ENCODE measurements at places on chromosomes 1 and 21.

- no peak for DNase-seq
Observed at GRCh38 chr1:16402742-16403141, 34.5 kb downstream of the SPATA21 start.

GRCh38 chr21:37041706-37042271 is 31.1 kb downstream of the PIGP start:
- no peak for DNase-seq

GRCh38 chr1:195697130-195697529 is 911.1 kb downstream of the KCNT2 start:
- no peak for DNase-seq

- no peak for DNase-seq
Observed at GRCh38 chr1:36203554-36204346, 20.5 kb upstream of the THRAP3 start.

DNA sequence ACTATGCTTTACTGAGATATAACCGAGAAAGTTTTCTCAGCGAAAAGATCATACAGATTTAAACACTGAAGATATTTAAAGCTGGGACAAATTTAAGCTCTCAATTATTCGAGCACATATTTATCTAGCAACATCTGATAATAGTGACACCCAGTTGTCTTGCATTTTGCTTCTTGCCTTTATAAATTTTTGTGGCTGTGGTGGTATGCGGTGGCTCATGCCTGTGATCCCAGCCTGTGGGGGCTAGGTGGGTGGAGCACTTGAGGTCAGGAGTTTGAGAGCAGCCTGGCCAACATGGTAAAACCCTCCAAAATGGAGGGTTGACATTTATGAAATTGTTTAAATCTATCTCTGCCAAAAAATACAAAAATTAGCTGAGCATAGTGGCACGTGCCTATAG is 312.2 kb downstream of the SPATA17 start:
- DNase-seq, result no peak

- no peak for DNase-seq
Observed at GRCh38 chr1:88877382-88877825, 14.0 kb downstream of the GTF2B start.

- DNase-seq, result no peak
Observed at GRCh38 chr1:247089616-247090375, 11.2 kb upstream of the ZNF670 start.

DNA sequence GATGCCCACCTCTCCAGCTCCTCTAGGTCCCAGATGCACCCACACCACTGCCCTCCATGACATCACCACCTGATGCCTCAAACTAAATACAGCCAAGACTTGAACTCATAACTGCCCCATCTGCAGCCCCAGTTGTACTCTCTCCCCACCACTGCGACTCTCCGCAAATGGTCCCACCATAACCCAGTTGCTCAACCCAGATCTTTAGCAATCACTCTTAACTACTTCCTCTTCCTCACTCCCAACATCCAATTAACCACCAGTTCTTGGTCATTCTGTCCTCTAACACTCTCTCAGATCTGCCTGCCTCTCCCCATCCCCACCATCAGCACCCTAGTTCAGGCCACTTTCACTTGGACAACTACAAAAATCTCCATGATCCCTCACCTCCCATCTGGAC is 36.8 kb upstream of the PLA2G2C start:
- DNase-seq, result no peak

- DNase-seq, result no peak
Observed at GRCh38 chr1:10734962-10735544, 61.4 kb downstream of the CASZ1 start.

- no peak for DNase-seq
Observed at GRCh38 chr1:172700556-172700955, 41.7 kb downstream of the FASLG start.

GRCh38 chr1:19204446-19205266 is 5.4 kb downstream of the UBR4 start:
- DNase-seq, result no peak

- no peak for DNase-seq
Observed at GRCh38 chr1:207619871-207620542, 24.9 kb upstream of the CR1L start.

DNA sequence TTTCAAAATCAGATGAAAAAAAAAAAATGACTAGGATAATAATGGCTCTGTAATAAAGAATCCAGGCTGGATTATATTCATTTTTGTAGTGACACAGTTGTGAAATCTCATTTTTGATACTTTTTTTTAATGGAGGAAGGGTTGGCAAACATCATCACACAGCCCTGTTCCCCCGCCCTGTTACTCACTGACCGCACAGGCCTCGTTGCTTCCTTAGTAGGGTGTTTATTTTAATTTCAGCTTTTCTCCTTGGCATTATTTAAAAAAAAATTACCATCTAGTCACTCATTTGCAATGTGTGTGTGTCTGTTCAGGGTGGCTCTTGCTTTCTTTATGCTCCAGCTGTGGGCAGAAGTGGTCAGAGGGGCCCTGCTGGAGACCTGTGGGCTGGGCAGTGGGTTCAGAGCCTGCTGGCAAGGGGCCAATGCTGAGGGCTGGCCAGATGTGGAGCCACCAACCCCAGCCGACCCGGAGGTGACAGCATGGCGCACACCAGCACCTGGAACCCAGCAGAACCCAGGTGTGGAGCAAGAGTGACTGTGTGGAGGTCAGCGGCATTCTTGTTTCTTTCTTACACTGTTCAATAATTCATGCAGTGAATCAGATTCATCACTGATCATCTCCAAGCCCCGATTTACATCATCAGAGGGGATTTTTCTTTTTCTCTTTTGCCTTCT is 44.6 kb downstream of the ZSCAN20 start:
- no peak for DNase-seq

DNA sequence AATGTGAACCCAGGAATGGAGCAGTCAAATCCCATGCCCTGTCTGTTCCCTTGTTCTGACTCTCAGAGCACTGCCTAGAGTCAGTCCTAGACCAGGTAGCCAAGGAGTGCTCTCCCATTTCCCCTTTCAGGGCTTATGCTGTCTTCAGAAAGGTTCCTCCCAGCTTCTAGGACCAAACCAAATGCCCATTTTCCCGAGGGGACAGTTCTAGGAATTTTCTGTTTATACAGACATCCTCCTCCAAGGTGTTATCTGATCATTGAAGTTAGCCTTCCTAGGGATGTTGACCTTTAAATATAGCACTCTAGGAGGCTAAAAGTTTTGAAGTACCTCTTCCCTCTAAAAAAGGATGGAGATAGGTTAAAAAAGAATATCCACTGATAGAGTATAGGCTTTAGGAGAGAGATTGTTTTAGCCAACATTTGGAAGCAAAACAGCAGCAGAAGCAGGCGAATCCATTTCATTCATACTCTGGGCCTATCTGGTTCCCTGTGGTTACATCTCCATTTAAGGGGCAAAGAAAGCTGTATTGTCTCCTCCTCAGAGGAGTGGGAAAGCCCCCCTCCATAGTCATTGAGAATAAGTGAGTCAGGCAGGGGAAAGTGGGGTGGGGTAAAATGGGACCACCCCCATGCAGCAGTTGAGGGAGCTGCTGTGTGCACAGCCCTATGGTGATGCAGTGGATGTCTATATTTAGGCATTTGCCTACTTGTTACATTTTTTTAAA is 126.5 kb downstream of the SPATA46 start:
- no peak for DNase-seq

DNA sequence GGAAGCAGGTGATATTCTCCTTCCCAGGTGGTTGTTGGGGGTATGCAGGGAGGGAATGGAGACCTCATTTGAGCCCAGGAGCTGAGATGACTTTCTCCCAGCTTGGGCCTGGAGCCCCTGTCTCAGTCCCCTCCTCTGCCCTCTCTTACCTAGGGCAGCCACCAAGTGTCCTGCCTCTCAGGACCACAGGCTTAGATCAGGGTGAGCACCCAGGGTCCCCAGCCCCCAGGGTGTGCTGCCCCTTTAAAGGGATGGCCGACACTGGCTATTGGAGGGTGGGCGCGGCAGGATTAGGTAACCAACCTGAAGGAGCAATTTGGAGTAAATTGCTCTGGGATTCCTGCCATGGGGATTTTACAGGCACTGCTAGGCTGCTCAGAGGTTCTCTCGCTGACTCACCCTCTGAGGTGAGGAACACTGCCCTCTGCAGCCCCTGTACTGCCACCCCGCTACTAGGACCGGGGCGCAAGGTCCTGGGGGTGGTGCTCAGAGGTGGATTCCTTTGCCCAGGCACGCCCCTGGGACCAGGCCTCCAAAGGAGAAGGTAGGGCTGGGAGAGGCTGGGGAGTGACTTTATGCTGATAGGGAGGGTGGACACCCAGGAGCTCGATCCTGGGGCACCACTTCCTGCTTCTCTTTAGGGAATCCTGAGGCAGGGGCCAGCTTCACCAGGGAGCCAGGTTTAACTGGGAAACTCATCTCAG is 1.5 kb downstream of the RPS6KA1 start:
- no peak for DNase-seq

GRCh38 chr1:209866201-209866600 is 38.4 kb downstream of the UTP25 start:
- DNase-seq, result no peak

GRCh38 chr1:240965581-240966091 is 353.7 kb upstream of the GREM2 start:
- DNase-seq, result no peak

DNA sequence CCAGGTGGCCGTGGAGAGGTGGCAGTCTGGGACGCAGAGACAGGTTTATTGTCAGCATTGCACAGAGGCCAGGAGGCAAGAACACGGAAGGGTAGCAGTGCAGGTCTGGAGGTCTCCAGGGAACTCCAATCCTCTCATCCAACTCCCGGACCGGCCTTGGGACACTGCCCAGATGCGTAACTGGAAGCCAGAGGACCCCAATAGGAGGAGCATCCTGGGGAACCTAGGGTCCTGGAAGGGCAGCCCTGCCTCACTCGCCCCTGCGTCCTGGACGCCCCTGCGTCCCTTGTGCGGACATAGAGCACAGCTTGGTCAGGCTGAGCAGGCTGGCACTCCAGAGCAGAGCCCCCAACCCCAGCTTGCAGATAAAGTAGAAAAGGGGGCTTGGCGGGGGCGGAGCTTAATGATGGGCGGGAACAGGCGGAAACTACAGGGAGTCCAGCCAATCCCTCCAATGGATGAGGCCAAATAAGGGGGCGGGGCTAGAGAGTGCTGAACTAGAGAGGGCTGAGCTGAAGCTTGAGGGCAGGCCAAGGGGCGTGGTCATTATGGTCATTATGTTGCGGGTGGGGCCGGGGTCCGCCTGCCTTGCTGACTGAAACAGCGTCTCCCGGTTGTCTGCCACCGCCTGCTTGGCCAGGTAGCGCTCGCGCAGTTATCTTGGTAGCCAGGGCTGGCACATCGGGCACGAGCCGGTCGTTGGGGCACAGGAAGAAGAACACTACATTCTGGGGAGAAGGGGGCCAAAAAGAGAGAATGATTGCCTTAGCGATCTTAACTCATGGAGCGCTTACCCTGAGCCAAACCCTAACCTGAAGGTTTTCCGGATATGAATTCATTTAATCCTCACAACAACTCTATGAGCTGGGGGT is 3.7 kb upstream of the ARHGEF19 start:
- DNase-seq, result peak; percentile 45

DNA sequence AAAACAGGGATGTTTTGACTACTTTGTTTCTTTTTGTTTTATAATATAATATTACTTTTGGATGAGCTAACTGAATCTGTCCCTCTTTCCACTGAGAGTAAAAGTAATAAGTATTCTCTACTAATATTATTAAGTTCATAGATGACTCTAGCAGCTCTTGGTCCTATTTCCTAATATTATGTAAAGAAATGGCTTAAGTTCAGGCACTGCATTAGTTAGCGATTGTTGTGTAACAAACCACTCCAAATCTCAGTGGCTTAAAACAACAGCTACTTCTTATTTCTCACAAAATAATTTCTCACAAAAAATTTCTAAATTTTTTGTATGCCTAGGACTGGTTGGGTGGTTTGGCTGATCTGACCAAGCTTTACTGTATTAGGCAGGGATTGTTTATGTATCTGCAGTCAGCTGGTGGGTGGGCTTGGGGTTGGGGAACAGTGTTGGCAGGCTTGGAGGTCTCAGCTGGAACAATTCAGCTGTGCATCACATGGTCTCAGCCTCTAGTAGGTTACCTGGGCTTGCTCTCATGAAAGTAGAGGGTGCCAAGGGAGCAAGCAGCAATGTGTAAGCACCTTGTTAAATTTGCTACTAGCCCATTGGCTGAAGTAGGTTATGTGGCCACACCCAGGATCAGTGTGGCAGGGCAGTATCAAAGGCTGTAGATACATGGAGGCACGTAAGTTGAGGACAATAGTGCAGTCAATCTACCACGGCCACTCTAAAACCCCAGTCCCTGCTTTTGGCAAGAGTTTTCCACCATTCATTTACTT is 8.8 kb upstream of the CCT8 start:
- no peak for DNase-seq

DNA sequence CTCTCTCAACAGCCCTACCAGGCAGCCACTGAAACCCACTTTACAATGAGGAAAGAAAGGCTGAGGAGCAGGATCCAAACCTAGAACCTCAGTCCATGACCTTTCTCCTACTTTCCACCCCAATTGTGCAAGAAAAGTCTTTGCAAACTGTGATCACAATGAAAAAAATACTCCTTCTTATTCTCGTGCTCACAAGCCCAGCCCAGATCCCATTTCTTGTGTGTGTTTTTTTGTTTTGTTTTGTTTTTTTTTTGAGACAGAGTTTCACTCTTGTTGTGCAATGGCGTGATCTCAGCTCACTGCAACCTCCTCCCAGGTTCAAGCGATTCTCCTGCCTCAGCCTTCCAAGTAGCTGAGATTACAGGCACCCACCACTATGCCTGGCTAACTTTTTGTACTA is 97.7 kb downstream of the CRYAA start:
- DNase-seq, result no peak

- DNase-seq, result peak; percentile 24
Observed at GRCh38 chr1:12177156-12177998, 10.6 kb downstream of the TNFRSF1B start.

- no peak for DNase-seq
Observed at GRCh38 chr1:199861020-199861795, 166.3 kb upstream of the NR5A2 start.

GRCh38 chr1:31228986-31229385 is 10.7 kb downstream of the NKAIN1 start:
- no peak for DNase-seq

DNA sequence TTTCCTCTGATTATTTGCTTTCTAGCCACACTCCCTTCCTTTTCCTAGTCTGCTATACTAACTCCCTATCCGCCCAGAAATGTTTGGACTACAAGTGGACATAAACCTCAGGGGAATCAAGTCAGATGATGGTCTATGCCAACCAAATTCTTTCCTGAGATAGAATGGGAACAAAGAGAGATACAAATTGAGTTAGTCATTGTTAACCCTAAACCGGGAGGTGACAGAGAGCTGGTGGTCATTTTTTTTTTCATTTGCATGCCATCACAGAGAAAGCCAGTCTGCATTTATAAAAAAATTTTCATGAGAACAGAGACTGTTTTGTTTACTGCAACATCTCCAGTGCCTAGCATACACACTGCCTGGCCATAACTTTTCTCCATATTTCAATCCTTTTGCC is 35.0 kb downstream of the MYSM1 start:
- no peak for DNase-seq

GRCh38 chr21:31912501-31912900 is 39.7 kb downstream of the HUNK start:
- no peak for DNase-seq

DNA sequence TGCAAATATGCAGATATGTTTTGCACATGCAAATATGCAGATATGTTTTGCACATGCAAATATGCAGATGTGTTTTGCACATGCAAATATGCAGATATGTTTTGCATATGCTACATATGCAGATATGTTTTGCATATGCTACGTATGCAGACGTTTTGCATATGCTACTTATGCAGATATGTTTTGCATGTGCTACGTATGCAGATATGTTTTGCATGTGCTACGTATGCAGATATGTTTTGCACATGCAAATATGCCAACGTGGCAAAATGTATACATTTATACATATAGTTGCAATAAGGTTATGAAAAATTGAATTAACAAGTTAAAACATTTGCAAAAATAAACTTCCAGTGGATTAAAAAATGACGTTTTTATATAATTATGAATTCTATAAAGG is 30.8 kb upstream of the TP53BP2 start:
- no peak for DNase-seq

Data from T follicular helper cell (primary cell).